NT2/D1 (cell line): ENCODE measurements at places on chromosomes 5 and 9.

DNA sequence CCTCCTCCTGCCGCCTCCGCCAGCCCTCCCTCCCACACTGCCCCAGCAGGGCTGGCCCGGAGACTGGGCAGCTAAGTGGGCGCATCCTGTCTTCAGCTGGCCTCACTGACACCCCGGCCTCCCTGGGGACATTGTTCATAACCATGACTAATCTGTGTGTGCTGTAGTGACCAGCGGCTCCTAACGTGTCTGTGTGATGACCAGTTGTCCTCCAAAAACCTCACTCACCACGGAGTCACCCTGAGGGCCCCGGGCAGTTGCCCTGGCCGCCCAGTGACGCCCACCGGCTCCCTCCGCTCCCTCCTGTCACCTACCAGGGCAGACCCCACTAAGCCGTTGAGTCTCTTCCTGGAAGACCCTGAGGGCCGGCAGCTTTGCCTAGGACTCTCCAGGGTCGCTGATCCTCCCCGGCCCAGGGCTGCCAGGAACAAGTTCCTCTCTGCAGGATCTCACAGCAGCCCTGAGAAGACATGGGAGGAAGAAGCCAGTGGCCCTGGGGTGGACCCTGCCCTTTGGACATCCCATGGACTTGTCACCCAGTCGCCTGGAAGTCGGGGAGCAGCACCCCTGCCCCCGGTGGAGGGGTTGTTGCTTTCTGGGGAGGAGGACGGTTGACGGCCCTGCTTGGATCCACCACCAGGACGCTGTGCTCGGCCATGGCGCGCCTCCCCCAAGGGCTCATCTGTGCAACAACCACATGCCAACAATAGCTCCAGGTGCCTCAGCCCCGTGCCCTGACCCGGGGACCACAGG lies 110.2 kb upstream of the LMX1B start:
- no peak for DNase-seq

- DNase-seq = no peak
Observed at GRCh38 chr5:112276991-112277390, 142.1 kb downstream of the EPB41L4A start.

- DNase-seq = no peak
Observed at GRCh38 chr5:19874811-19875210, 113.2 kb downstream of the CDH18 start.

DNA sequence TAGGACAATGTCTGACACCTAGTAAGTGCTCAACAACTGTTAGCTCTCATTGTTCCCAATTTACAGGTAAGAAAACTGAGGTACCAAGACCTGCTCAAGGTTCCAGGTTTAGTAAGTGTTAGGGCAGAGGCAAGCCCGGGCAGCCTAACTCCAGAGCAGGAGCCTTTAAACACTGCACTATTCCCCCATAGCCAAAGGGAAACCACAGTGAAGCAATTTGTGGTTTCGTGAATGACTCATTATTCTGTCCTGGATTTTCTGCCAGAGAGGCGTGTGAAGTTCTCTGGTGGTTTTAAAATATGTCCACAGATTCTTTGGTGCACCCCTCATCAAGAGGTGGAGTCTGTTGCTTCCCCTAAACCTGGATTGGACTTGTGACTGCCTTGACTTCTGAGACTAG lies 1.0 kb upstream of the MCC start:
- DNase-seq = no peak

DNA sequence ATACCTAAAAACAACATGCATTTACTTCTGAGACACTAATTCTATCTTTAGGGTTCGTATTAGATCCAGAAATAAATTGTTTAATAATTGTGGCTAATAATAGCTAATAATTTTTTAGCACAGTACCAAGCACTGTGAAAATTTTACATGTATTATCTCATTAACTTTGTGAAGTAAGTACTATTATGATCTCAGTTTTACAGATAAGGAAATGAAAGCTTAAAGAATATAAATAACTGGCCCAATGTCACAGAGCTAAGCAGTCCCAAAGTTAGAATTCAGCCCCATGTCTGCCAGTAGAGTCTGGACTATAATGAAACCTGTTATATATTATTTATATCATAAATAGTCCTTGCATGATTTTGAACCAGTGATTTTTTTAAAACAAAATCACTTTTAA lies 163.3 kb downstream of the NIPBL start:
- no peak for DNase-seq

DNA sequence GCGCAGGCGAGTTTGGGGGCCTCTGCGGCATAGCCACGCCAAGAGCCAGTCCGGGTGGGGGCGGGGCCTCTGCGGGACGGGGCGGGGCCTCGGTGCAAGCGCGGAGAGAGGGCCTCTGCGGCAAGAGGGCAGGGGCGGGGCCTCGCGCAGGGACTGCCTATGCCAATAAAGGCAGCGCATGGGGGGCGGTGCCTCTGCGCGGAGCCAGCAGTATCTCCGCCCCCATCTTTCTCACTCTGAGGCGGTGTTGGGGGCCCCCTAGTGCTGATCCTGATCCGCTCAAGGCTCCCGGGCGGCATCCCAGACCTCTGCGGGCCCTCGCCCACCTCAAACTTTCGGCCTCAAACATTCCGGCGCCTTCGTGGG lies 9.2 kb upstream of the GPRIN1 start:
- DNase-seq = peak; percentile 89

- DNase-seq = peak; percentile 75
Observed at GRCh38 chr9:122562134-122562760, 9.3 kb downstream of the OR1N2 start.

GRCh38 chr5:60379907-60380306 lies 320.1 kb downstream of the DEPDC1B start:
- DNase-seq = no peak

GRCh38 chr9:2878701-2879100 lies 34.8 kb upstream of the PUM3 start:
- no peak for DNase-seq

DNA sequence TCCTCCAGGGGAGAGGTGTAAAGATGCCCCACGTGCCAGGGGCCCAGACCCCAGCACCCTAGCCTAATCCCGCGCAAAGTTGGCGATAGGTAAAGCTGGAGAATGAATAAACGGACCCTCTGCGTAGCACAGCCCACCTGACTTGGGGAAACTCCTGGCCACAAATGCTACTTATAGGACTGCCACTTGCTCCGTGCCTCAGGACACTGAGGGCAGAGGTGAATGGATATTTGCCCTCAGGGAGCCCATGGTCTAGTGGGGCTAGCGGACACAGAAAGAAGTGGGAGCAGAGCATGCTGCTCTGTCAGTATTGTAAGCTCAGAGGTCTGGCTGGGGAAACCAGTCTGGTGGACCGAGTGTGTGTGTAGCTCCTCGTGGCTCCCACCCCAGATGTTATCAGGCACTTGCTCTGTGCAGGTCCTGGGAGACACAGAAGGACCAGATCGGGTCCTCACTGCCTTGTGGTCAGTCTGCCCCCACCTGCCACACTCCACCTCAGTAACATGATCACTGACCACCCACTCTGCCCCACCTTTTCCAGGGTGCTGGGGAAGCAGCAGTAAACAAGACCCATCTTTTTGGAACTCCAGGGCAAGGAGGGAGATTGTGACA lies 841 bp downstream of the GRK6 start:
- DNase-seq = no peak

GRCh38 chr5:65672796-65673195 lies 48.0 kb downstream of the SHLD3 start:
- no peak for DNase-seq

DNA sequence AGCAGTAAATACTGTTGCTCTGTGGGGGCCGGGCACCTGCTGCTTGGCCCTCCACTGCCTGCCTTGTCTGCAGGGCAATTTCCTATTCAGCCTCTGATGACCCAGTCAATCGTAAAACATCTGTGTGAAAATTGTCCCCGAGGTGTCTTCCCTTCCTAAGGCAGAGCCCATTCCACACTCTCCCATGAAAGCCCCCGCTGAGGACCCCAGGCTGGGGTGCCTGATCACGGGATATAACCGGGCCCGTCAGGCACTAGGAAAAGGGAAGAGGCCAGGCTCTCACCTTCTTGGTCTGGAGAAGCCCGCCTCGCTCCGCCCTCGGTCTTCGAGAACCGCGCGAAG lies 27.2 kb upstream of the SCGB3A1 start:
- DNase-seq = no peak

- no peak for DNase-seq
Observed at GRCh38 chr5:142420561-142421227, 95.9 kb upstream of the SPRY4 start.

GRCh38 chr9:89010056-89010455 lies 18.8 kb downstream of the S1PR3 start:
- no peak for DNase-seq

GRCh38 chr9:132969783-132970182 lies 8.7 kb upstream of the GFI1B start:
- DNase-seq = no peak

DNA sequence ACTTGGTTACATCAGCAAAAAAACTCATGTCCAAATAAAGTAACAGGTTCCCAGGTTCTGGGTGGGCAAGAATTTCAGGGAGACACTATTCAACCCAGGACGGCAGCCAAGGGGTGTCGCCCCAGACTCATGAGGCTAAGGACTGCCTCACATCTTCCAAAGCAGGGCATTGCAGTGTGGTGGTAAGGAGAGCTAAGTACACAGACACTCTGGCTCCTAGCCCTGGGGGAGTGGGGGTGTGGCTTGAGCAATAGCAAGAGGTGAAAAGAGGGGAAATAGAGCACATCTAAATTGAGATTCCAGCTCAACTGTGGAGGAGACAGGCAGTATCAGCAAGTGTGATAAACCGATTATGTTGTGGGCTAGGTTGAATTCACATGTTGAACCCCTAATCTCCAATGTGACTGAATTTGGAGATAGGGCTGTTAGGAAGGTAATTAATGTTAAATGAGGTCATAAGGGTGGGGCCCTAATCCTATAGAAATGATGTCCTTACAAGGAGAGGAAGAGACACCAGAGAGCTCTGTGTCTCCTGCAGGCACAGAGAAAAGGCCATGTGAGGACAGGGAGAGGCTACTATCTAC lies 49.9 kb upstream of the MARCHF11 start:
- DNase-seq = no peak

GRCh38 chr5:113050721-113051382 lies 74.3 kb downstream of the DCP2 start:
- DNase-seq = no peak

- no peak for DNase-seq
Observed at GRCh38 chr9:112439825-112440224, 46.8 kb upstream of the KIAA1958 start.

DNA sequence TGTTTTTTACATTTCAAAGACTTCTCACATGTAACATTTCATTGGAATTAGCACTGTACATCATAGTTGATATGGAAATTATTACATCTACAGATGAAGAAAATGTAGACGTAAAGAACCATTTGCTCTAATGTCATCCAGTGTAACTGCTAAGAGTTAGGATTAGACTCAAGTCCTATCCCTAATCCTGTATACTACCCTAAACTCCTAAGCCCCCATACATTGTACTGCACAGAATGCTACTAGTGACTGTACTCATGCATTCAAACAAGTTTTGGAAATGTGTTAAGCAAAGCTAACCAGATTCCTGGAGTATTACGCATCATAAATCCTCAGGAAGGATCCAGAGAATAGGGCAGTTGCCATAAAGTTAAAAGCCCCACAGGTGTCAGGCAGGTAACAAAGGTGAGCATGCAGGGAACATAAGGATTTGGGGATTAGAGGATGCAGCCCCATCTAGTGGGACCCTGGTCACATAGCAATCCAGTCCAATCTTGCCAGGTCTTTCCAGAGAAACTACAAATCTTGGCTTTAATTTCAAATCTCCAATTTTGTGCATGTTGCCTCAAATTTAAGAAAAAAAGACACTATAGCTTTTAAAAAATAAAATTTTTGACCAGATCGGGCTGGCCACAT lies 32.0 kb downstream of the HAVCR1 start:
- no peak for DNase-seq

- DNase-seq = no peak
Observed at GRCh38 chr5:1514027-1514818, 9.5 kb downstream of the LPCAT1 start.

- DNase-seq = no peak
Observed at GRCh38 chr5:122844910-122845228, 544 bp upstream of the SNX24 start.

- DNase-seq = no peak
Observed at GRCh38 chr5:139140591-139141071, 57.5 kb downstream of the SIL1 start.

GRCh38 chr9:94298949-94299599 lies 29.4 kb downstream of the NUTM2F start:
- DNase-seq = no peak

- no peak for DNase-seq
Observed at GRCh38 chr9:89610391-89610925, 5.6 kb downstream of the GADD45G start.

GRCh38 chr5:174801798-174802197 lies 77.4 kb downstream of the MSX2 start:
- no peak for DNase-seq

GRCh38 chr5:176553260-176554085 lies 4.3 kb downstream of the CDHR2 start:
- DNase-seq = no peak

DNA sequence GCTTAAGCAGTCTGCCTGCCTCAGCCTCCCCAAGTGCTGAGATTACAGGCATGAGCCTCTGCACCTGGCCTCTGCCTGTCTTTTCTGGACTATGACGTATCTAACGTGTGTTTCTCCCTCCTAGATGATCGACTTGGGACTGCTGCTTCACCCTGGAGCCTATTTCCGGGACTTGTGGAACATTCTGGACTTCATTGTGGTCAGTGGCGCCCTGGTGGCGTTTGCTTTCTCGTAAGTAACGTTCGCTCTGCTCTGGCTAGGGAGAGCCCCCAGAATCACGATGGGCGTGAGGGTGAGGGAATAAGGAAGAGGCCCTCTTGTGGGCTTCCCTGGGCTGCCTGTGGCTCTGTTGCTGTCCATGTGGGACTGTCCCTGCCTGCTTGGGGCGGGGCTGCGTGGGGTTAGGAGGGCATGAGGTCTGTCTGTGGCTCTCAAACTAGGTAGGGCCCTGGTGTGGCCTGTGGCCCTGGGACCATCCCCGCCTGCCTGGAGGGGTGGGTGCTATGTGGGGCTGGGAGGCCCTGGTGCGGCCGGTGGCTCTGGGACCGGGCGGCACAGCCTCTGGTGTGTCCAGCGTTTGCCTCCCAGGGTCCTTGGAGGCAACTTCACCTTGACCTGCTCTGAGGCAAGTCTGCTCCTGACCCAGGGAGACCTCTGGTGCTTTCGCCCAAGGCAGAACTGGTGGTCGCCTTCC lies 171.7 kb downstream of the CACNA1B start:
- DNase-seq = no peak

GRCh38 chr5:37806016-37806415 lies 33.8 kb downstream of the GDNF start:
- no peak for DNase-seq

- DNase-seq = no peak
Observed at GRCh38 chr5:171462928-171463861, 43.7 kb downstream of the FGF18 start.
